Stimulated activated CD8-positive, alpha-beta memory T cell treated with anti-CD3 and anti-CD28 coated beads, Interleukin-15, amount 100 ng/mL, for 1 hour (primary cell): ENCODE measurements at places on chromosomes 5 and 9.

DNA sequence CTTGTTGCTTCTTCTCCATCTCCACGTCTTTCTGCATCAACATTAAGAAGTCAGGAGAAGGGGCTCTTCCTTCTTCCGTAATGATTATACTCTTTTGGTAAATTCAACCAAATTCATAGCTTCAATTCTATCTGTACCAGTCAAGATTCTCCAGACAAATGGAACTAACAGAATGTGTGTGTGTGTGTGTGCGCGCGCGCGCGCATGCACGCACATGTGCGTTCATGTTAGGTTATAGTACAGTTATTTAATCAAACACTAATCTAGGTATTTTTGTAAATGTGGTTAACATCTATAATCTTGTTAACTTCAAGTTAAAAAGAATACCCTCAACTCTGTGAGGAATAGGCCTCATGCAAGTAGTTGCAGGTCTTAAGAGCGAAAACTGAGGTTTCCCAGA lies 150.3 kb upstream of the TAS2R1 start:
- no peak for DNase-seq

DNA sequence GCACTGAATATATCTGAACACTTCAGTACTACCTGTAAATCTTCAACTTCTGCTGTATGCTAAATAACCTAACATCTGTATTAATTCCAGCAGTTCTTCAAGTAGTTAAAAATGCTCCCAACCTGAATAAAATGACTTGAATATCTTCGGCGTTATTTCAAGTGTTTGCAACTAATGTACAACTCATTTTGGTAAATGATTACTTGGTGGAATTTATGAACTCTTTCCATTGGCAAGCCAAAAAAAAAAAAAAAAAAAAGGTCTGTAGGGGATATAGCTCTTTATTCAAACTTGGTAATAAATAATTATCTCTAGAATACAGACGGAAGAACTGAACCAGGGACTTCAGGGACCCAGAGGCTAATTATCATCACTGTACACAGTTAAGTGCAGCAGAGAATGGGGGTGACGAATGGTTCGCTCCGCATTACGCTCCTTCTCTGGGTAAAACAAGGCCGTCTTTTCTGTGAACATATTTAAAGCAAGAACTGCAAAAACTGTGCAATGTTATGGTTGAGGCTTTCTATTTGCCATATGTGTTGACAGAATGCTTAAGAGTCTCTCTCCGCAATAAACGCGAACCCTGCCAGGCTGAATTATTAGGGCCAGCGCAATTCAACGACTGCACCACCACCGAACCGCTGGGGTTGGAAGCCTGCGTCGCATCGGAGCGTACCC lies 1.9 kb upstream of the ERBIN start:
- no peak for DNase-seq

- DNase-seq = no peak
Measured at GRCh38 chr9:22446950-22447617, 460 bp downstream of the DMRTA1 start.

GRCh38 chr5:77181596-77182304 lies 28.7 kb upstream of the PDE8B start:
- no peak for DNase-seq

- DNase-seq = no peak
Measured at GRCh38 chr5:82105457-82105856, 133.6 kb downstream of the ATG10 start.

GRCh38 chr5:127561254-127561653 lies 43.8 kb downstream of the PRRC1 start:
- no peak for DNase-seq

DNA sequence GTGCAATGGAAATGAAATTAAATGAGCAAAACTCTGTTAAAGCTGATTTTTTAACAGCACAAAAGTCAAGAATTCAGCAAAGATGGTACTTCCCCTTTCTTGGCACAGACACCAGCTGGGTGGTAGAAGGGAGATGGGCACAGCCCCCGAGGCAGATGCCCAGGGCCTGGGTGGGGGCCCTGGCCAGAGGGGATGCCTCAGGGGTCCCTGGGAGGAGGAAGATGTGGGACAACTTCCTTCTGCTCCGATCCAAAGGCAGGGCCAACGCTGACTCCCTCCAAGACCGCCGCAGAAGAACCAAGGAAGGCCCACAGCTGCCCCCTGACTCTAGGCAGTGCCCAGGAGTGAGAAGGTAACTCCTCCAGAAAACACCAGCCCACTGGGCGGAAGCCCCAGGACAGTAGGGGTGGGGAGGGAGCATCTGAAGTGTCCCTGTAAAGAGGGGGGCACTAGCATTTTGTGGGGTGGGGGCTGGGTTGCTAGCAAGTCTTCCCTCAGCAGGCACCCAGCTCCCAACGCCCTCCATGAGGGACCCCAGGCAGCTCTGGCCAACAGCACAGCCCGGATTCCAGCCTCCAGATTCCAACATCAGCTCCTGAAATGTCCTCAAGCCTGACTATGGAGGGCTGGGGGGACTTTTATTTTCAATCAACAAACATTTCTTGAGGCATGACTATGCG lies 4.9 kb downstream of the NACC2 start:
- no peak for DNase-seq

GRCh38 chr5:138874241-138874640 lies 894 bp downstream of the LRRTM2 start:
- DNase-seq = no peak

DNA sequence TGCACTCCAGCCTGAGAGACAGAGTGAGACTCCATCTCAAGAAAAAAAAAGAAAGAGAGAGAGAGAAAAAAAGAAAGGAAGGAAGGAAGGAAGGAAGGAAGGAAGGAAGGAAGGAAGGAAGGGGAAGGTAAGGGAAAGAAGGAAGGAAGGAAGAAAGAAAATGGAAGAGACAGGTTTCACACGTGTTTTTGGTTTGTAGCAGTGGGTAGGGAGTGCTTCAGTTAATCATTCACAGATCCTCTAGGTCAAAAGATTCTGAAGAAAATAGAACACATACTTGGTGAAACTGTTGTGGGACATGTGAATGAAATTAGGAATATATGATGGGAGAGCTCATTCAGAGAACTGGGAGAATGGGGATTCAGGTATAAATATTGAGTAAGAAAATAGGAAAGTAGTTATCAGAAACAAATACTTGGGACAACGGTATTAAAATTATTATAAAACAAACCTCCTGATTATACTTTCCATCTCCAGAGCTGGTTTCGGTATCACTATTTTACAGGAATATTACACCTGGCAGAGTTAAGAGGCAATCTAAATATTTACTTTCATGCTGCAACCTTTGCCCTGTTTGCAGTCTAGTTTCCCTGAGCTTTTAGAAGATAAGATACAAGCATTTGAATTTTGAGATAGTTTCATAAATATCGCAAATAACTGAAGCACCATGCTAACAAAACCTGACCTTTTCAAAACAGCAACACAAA lies 37.2 kb downstream of the MARVELD2 start:
- no peak for DNase-seq

- no peak for DNase-seq
Measured at GRCh38 chr9:125690679-125691078, 16.3 kb downstream of the MAPKAP1 start.

GRCh38 chr9:8301296-8301695 lies 501.7 kb upstream of the DMAC1 start:
- no peak for DNase-seq

DNA sequence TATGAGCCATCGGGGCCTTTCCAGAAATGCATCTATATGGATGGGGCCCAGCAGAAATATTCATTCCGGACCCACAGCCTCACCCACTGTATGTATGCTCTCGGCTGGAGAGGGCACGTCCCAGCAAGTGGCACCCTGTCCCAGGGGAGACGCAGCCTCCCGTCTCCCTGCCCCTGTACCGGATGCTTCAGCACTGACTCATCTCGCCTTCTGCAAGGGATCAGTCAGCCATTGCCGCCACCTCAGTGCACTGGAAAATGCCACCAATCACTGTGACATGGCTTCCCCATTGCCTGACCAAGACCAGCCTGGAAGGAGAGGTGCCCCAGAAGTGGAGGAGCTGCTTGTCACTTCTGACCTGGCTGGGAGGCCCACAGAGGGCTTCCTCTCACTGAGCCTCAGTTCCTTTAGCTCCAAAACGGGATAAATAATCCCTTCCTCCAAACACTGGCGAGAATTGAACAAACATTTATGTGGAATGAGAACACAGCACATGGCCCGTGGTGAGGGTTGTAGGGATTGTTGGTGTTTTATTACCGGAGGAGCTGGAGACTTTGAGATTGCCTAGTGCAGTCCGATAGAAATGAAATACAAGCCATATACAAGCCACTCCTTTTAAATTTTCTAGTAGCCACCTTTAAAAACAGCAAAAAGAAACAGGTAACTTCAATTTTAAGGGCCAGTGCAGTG lies 43.9 kb upstream of the ORM1 start:
- no peak for DNase-seq

DNA sequence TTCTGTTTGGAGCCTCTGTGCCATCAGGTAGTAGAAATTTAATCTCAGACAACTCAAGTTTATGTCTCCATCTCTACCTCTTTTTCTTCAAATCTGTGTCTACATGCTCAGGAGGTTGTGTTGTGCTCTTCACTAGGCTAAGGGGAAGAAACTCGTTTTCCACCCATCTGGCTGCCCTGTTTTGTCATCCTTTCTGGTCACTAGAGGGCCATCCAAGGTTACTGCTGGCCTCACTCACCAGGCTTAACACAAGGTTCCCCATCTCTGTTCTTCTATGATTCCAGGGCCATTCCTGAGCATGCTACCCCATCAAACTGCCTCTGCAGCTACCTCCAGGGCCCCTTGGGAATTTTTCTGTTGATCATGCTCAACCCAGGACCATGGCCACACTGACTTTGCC lies 213.3 kb upstream of the FBXL7 start:
- DNase-seq = no peak

- DNase-seq = no peak
Measured at GRCh38 chr5:3230254-3230653, 365.4 kb upstream of the IRX1 start.

DNA sequence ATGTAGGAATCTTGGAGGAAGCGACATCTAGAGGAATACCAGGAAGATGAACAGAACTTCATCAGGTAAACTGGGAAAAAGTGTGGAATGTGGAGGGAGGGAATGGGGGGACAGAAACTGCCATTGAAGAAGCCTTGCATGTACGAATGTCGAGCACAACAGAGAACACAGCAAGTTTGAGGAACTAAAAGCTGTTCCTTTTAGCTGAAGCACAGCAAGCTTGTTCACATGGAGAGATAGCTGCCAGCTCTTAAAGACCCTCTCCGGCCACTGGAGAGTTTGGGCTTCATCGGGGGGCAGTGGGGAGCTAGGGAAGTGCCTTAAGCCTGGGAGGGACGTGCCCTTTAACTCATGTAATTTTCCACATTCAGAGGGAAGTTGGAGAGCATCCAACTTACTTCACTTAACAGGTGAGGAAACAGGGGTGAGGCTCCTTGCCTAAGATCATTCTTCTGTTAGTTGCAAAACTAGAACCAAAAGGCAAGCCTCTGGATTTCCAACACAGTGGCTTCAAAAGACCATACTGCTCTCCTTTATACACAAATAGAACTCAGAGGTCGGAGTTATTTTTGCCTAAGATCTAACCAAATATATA lies 2.3 kb upstream of the CYFIP2 start:
- no peak for DNase-seq

DNA sequence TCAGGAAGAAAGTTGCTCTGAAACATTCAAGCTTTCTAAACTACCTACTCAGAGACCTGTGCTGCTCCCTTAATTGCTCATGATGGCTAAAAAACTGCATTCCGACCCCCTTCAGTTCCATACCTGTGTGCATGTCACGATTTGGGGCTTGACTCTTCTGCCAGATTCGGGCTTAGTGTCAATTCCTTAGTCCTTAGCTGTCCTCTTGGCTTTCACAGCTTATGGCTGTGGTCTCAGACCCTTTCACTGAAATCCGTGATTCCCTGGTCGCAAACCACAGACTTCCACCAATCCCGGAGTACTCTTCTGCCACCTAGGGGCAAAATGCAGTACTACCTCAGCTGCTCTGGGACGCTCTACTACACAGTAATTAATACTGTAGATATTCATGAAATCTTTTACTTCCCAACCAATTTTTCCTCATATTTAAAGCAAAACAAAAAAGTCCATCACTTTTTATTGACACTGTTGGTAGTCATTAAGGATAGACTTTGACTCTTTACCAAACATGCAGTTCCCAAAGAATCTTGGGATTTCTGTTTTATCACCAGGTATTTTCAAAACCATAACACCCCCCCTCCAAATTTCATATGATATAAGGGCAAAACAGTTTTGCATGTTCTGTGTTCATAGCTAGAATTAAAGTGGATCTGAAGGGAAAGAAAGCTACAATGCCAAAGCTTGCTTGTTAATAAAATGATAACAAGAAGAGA lies 617.4 kb downstream of the SLCO4C1 start:
- DNase-seq = no peak

GRCh38 chr5:109692852-109693251 lies 3.1 kb downstream of the MAN2A1 start:
- no peak for DNase-seq

DNA sequence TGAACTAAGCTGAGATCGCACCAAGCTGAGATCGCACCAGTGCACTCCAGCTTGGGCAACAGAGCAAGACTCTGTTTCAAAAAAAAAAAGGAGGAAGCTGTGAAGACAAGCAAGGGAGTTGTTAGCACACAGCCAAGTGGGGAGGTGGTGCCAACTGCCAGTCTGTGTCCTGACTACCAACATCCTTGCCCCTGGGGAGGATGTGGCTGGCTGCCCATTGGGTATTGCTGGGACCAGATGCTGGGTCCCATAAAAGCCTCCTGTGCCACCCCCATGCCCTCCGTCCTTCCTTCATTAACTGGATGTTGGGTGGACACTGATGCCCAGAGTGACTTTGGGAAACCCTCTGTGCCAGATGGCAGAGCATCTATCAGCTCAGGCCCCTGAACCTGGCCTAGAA lies 157.1 kb upstream of the COL5A1 start:
- no peak for DNase-seq

DNA sequence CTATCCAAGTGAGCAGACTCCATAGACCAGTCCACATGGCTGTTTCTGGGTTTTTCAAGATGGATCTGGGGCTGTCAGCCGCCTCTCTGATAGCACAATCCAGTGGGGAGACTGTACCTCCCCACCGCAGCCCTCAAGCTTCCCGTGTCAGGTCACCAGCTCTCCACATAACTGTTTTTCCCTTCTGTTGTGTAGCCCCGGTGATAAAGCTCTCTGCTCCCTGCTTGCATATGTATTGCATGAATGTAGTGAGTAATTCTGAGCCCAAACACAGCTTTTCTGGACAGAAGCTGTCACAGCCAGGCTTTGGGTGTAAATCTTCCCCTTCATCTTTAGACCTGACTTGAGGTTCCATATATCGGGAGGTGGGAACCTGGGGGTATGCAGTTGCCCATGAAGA lies 23.1 kb upstream of the CFAP157 start:
- no peak for DNase-seq

- no peak for DNase-seq
Measured at GRCh38 chr9:136201609-136202453, 3.1 kb downstream of the LHX3 start.

DNA sequence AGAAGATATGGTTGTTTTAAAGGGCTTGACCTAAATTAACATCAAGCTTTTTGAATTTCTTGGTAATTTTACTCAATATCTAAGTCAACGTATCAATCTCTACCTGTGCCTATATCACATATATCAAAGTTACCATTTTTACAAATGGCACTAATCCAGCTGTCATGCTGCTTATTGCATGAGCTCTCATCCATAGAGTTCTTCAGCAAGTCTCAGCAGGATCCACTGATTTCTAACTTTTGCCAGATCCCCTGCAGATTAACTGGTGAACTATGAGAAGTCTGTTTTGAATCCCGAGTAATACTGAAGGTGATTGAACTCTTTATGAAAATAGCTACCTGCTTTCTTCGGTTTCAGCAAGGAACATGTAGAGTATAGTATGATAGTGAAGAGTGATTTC lies 1239.8 kb upstream of the ACO1 start:
- DNase-seq = no peak

- no peak for DNase-seq
Measured at GRCh38 chr5:60366489-60366888, 333.5 kb downstream of the DEPDC1B start.

GRCh38 chr5:2302169-2302568 lies 419.4 kb upstream of the IRX4 start:
- DNase-seq = no peak
